ENCODE measurements at places on chromosomes 7 and 10.

- DNase-seq = no peak
These were observed 694.5 kb upstream of the PCDH15 start for GRCh38 chr10:55495555-55495954.

DNA sequence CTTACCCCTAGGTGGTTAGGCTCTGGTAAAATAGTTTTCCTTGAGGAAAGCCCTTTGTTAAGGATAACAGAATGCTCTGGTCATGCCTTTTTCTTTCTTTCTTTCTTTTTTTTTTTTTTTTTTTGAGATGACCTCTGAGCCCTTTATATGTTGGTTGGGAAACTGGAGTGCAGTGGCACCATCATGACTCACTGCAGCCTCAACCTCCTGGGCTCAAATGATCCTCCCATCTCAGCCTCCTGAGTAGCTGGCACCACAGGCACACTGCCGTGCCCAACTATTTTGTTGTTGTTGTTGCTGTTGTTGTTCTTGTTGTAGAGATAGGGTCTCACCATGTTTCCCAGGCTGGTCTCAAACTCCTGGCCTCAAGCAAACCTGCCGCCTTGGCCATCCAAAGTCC lies 27.4 kb downstream of the NACAD start:
- no peak for DNase-seq

GRCh38 chr7:13032576-13032975 lies 345.1 kb downstream of the ARL4A start:
- no peak for DNase-seq

GRCh38 chr7:157495594-157495993 lies 158.8 kb downstream of the DNAJB6 start:
- no peak for DNase-seq

DNA sequence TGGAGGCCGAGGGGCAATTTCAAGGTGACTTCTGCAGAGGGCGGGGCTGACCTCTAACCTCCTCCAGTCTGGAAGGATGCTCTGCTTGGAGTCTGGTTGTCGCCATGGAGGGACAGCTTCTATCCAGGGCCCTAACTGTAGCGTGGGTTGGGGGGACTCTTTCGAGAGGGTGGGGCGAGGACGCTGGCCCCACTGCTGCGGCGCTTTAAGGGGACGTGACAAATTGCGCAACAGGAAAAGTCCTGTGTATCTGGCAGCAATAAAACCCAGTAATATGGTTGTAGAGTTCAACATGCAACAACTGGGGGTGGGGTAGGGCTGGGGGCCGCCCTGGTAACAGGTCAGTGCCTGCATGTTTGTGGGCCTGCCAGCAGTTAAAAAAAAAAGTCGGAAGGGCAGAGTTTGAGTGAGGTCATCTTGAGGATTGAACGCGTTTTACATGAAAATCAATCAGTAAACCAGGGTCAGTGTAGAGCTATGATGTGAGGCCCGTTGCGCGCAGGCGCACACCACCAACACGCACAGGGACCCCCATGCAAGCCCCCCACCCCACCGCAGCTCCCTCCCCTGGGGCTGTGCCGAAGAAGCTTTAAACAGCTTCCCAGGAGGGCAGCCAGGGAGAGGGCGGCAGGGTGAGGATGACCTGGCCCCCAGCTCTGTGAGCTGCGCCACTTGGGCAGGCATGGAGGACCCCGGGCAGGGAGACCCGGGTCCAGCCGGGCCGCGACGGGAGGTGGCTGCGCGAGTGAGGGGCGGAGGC lies 4.3 kb downstream of the SHH start:
- DNase-seq = no peak

DNA sequence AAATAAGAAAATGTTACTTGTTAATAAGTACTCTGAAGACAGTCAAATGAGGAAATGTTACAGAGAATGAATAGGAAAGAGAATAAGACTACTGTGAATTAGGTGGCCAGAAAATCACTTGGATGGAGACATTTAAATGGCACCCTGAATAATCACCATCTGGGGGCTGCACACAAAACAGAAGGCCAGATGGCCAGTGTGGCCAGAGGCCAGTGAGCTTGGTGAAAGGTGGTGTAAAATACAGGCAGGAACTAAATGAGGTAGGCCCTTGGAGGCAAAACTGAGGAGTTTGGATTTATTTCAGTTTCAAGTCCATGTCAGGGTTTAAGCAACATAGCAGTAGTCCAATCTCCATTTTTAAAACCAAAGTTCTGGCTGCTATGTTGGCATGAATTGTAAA lies 126.7 kb downstream of the TSPAN12 start:
- DNase-seq = no peak

DNA sequence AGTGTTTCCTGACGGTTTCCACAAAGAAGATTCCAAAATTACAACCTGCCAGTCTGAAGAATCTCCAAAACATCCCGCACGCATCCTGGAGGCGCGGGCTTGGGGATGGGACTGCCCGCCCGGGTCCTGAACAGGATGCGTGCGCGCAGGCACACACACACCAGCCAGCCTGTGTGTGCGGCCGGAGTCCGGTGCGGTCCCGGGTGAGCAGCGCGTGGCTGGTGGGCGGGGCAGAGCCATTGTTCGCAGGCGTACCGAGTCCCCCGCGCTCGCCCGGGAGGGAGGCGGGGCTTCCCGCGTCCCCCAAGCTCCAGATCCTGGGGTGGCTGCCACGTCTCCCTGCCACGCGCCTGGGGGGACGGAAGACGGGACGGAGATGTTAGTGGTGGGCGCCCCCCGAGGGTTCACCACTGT lies 675 bp upstream of the SCD start:
- DNase-seq = peak; percentile 88

GRCh38 chr10:9811601-9812000 lies 1206.1 kb upstream of the CELF2 start:
- DNase-seq = no peak

DNA sequence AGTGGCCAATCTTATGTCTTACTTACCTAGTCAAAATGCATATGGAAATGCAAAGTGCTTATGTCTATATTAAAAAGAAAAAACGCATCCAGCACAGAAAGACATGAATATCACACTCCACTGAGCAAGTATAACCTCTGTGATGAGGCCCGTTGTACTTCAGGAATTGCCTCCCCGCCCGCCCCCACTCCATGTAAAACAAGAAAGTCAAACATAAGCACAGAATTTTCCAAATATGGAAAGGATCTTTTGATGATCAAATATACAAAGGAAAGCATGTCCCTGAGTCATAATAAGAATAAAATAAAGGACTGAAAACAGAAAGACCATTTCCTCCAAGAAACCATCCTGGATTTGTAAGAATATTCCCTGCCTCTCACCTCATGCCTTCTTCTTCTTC lies 229.1 kb downstream of the BAMBI start:
- DNase-seq = no peak

DNA sequence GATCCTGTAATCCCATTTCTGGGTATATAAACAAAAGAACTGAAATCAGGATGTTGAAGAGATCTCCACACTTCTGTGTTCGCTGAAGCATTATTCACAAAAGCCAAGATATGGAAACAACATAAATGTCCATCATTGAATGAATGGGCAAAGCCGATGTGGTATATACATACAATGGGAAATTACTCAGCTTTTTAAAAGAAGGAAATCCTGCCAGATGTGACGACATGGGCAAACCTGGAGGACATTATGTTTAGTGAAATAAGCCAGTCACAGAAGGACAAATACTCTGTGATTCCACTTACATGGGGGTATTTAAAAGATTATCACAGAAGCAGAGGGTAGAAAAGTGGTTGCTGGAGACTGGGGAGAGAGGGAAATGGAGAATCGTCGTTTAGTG lies 23.9 kb upstream of the FAM107B start:
- no peak for DNase-seq

DNA sequence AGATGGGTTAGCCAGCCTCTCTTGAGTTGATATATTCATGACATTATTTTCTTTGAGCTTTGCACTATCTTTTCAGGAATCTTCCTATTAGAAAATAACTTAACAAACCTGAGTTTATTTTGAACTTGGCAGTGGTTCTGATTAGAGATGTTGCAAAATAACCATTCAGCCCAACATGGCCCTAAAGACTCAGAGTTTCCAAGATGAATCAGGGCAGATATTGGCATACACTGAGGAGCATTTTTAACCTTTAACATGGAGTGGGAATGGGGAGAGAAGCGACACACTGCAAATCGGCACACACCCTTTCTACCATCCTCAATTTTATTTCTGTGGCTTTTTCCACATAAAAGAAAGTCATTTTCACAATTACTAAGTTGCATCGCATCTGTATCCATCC lies 190.8 kb downstream of the TRIL start:
- no peak for DNase-seq

DNA sequence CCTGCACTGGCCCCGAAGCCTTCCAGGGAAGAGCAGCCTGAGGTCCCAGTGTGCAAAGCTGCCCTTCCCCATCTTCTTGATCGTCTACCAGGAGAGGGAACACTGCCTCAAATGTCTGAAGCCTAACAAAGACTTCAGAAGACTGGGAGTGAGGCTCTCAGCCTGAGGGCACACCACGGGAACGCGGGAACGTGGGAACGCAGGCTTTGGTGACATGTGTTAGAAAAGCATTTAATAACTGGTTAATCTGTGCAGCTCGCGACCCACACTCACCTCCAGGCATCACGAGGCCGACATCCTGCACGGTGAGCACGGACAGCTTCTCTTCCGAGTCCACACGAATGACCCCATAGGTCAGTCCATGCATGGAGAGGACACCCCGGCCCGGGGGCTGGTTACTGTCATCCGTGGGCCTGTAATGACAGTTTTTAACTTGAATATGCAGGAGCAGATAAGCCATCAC lies 234.0 kb downstream of the ZMYND11 start:
- DNase-seq = no peak

DNA sequence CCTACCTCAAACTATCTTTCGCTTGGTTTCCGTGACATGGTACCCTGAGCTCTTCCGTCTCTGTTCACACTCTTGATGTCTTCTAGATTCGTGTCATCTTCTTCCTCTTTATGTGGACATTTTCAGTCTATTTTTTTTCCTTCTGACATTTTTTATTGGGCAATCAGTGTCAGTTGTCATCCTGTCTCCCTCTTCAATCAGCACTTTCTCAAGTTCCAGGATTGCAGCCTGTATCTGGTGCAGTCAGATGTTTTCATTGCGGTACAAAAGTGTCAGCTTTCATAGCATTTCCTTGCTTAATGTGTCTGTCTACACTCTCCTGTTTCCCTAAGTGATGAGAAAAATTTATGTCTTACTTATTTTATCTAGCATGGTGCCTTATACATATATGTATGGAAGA lies 51.1 kb upstream of the ETV1 start:
- DNase-seq = no peak

DNA sequence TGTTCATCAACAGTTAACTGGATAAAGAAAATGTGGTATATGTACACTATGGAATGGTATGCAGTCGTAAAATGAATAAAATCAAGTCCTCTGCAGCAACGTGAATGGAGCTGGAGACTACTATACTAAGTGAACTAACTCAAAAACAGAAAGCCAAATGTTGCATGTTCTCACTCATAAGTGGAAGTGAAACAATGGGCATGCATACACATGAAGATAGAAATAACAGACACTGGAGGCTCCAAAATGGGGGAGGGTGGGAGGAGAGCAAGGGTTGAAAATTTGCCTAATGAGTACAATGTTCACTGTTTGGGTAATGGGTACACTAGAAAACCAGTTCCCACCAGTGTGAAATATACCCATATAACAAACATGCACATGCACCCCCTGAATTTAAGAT lies 179.5 kb downstream of the ZWINT start:
- DNase-seq = no peak

DNA sequence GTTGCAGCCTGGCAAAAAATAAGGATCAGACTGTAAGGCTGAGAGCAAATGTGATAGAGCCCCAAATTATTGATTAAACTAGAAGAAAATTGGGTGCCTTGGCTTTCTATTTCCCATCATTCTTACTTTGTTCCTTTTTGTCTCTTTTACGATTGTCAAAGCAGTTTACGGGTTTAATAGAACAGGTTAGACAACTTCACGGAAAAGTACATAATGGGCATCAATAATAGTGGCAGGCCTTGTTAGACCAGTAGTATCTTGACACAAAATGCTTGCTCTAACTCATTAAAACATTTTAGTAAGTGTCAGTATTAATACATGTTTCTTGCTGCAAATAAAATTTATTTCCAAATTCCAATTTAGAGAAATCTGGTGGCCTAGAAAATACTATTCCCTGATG lies 14.5 kb upstream of the GGCT start:
- no peak for DNase-seq

DNA sequence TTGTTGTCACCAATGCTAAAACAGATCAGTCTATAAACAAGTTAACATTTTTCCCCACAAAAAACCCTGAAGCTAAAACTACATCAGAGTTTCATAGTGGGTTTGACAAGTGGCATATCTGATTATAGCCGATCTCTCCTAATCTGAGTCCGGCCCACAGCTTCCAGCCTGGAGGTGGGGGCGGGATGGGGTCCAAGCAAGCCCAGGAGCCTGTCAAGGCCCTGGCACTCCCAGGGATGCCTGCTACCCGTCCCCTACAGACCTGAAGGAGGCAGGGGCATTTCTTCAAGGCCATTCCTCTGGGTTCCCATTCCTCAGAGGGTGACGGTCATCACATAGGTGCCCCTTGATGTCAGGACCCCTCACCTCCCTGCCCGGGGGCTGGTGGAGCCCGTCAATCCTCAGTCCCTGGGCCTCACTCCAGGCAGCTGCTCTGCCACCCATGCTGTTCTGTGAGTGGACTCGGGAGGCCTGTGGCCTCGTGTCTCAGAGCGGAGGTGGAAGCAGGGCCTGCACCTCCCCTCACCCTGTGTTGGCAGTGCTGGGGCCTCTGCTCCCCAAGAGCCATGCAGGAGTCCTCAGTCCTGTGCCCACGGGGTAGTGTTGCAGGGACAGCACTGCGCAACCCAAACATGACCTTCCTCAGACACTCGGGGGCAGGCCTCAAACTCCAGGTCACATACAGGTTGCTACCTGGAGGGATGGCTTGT lies 8.8 kb downstream of the DPYSL4 start:
- DNase-seq = no peak

DNA sequence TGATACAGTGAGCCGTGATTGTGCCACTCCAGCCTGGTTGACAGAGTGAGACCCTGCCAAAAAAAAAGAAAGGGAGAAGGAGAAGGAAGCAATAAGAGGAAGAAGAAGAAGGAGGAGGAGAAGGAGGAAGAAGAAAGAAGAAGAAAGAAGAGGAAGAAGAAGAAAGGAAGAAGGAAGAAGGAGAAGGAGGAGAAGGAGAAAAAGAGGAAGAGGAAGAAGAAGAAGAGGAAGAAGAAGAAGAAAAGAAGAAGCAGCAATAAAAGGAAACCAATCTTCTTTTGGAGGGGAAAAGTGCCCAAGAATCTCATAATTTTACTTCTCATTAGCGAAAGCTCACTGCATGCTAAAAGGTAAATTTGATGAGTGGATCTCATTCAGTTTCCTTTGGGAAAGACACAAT lies 85.7 kb upstream of the GLCCI1 start:
- no peak for DNase-seq

GRCh38 chr7:156836443-156836842 lies 56.5 kb downstream of the LMBR1 start:
- no peak for DNase-seq

DNA sequence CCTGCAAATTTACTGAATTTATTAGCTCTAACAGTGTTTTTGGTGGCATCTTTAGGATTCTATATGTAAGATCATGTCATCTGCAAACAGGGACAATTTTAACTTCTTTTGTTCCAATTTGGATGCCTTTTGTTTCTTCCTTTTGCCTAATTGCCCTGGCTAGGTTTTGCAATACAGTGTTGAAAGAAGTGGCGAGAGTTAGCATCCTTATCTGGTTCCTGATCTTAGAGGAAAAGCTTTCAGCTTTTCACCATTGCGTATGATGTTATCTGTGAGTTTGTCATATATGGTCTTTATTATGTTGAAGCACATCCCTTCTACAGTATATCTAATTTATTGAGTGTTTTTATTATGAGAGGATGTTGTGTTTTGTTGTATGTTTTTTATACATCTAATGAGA lies 301.4 kb downstream of the PTPRN2 start:
- DNase-seq = no peak

- no peak for DNase-seq
These were observed 11.7 kb downstream of the PTPRE start for GRCh38 chr10:127918572-127918971.

All from globus pallidus (tissue), 1 donor.